Vagina (tissue), 2 donors: ENCODE measurements at places on chromosomes 7 and 10.

DNA sequence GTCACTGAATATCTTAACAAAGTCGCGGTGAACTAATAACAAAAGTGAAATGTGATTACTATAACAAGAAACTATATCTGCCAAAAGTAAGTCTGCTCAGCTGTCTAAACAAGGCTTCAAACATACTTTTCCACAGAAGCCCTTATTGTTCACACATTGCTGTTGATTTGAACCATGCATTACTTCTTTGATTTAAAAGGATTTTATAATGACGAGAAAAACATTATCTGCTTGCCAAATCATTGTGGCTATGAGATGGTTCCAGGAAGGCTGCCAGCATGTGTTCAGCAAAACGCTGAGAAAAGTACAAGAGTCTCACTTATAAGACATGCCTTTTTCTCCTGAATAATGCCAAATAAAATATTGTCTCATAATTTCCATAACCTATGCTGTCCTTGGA is 24.4 kb downstream of the RNF133 start:
- no peak for DNase-seq

DNA sequence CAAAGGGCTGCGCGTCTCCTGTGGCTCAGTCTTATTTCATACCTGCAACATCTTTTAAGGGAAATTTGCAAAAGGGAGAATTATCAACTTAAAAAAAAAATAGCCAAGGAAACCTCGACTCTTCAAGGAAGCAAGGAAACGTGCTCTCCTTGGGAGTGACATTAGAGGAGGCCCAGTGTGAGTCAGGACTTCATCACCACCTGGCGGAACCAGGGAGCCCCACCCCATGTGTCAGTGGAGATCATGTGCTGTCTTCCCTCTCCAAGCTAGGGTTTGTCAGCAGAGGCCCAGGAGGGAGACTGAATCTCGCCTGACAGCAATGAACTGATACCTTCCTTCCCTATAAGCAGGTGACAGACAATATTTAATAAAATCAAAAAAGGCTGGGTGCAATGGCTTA is 28.9 kb downstream of the POR start:
- no peak for DNase-seq

GRCh38 chr10:77661100-77661499 is 23.5 kb upstream of the KCNMA1 start:
- no peak for DNase-seq

DNA sequence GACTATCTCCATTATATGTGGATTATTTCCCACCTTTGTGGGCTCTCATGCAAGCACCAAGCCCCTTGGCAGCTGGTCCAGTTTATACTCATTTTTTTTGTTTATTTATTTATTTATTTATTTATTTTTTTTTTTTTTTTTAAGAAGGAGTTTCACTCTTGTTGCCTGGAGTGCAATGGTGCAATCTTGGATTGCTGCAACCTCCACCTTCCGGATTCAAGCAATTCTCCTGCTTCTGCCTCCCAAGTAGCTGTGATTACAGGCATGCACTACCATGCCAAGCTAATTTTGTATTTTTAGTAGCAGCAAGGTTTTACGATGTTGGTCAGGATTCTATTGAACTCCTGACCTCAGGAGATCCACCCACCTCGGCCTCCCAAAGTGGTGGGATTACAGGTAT is 2.8 kb downstream of the PRTFDC1 start:
- DNase-seq = no peak

GRCh38 chr7:121681700-121682099 is 191.3 kb upstream of the PTPRZ1 start:
- no peak for DNase-seq

DNA sequence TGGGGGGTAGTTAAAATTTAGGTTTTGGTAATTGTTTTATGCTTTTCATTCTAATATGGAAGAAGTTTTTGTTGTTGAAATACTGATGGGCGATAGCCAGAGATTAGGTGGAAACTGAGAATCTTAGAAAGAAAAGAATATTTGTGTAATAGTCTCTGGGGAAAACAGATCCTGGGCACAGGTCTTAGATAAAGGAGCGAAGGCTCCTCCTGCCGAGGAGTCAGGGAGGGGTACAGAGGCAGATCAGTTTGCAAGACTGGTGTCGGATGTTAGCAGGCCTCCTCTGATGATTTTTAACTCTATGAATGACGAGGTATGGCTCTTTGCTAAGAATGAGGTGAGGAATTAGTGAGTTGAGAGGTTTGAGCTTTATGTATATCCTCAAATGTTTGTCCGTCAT is 339.7 kb downstream of the HGF start:
- no peak for DNase-seq

- no peak for DNase-seq
These were observed 588.0 kb upstream of the LRRN3 start for GRCh38 chr7:110502888-110503465.

DNA sequence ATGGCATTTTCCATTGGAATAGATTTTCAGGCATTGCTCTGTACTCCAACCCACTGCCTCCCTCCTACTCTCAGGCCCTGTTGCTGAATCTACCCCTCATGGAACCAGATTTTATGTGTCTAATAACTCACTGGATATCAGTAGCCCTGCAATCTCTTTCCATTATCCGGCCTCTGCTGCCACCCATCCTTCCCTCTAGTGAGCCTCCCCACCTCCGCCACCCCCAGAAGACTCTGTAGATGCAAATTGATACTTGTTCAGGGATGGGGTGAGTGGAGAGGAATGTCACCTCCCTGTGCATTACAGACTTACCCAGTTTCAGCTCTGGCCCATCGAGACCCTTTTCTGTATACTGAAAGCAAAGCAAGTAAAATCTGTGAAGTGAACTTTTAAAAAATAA is 52.3 kb upstream of the PHYHIPL start:
- DNase-seq = no peak
